ENCODE measurements at places on chromosomes 6 and 20.

DNA sequence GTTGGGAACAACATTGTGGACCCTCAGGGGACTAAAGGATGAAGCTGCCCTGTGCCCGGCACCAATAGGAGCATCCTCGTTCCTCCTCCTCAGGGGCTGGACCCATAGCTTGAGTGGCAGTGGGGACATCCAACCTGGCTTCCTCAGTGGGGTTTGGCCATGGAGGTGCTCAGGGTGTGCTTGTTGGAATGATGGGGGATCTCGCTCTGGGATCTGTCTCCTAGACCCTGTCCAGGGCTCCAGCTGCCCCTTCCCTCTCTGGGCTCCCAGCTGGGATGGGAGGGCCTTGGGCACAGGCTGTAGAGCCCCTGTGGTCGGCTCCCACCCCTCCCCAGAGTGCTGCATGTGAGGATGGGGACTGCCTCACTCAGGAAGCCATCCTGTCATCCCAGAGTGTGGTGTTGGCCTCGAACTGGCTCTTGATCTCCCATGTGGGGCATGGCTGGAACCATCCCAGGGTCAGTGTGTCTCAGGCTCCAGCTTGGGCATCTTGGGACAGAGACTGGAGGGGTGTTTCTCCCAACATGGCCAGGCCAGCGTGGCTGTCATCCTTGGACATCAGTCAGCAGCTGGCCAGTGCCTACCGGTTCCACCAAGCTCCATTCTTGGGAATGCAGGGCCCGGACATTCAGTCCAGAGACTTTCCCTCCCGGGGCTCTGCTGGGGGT lies 9.5 kb upstream of the MYT1 start:
- DNase-seq: no peak

DNA sequence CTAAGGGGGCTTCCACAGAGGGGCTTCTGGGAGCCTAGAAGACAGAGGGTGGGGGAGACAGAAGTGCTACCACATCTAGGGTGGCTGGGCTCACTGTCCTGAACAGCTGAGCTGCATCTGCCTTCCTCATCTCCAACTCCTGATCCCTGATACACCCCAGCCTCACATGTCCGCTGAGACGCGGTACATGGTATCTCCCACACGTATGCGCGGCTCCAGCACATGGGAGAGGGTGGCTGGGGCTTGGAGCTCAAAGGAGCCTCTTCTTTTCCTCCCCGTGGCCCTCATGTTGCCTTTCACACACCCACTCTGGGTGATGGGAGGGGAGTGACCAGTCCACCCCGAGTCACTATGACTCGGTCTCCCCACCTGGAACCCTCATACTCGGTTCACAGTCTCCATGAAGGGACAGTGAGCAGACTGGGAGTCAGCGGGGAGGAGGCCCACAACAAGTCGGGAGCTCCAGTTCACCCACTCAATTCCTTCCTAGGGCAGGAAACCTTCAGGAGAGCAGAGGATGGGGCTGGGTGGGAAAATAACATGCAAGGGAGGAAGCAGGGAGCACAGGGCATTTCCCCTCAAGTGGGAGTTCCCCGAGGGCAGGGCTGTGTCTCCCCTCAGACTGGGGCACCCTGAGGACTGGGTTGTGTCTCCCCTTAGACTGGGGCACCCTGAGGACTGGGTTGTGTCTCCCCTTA lies 61.7 kb downstream of the MRPL14 start:
- no peak for DNase-seq

- DNase-seq: no peak
Observed at GRCh38 chr20:3406481-3407039, 909 bp downstream of the DNAAF9 start.

GRCh38 chr6:56529594-56530191 lies 113.0 kb downstream of the DST start:
- DNase-seq: no peak

GRCh38 chr6:157652601-157653363 lies 170.3 kb upstream of the SNX9 start:
- no peak for DNase-seq

DNA sequence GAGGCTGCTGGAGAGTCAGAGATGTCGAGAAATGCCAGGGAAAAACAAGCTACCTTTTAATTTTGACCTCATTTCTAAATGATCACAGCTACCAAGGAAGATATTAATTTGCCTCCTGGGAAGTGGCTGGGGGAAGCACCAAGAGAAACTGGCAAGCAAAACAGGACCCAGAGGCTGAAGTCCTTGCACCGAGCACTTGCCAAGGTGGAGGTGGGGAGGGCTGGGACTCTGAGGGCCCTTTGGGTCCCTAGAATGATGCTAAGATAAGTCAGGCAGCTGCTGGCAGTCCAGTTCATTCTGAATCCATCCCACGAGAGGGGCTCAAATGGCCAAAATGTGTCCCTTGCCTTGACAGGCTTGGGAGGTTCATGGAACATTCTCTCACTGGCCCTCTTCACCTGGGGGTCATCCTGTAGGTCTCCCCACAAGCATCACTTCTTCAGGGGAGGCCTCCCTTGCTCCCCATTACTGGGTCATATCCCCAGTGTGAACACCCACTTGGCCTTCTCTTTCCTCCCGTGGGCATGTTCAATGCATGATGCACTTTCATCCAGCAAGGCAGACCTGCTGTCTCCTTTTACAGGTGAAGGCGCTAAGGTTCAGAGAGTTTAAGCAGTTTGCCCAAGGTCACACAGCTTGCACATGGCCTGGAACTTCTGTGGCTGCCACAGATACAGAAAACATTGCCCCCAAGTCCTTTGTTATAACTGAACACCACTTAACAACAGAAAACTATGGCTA lies 39.1 kb upstream of the BLCAP start:
- DNase-seq: no peak

DNA sequence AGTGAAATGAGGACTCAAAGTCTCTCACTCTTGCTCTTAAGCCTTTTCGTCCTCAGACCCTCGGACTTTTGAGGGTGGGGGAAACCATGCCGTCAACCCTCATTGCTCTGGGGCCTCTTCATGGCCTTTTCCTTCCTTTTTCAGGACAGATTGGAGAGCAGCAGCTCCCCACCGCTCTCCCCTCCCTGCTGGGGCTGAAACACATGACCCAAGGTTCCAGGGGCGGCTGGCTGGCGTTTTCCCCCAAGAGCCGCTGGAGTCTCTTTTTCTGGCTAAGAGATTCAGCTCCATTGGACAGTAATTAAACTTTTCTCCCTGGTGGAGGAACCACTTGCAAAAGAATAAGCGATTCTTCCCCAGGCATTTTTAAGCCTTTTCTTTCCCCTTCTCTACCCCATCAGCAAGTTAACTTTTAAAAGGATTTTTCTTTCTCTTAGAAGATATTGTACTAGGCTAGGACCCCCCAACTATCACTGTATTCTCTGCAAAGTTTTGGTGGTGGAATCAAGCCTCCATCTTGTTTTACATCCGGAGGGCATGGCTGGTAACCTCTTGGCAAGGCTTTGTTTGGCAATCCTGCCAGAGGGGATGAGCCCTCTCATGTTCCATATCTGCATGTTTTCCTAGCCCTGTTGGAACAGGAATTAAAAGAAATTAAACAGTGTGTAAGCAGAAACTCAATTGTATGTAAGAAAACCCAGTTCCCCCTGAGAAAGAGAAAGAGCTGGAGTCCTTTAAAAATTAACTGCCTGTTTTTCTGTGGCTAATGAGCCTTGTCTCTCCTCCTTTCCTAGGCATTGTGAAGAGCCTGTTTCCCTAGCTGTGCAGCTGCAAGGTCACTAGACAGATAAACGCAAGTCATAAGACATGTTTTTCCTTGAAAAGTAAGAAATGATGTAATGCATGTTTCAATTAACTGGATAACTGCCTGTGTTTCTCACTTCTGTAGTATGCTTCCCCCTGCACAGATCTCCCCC lies 100.8 kb upstream of the GPR6 start:
- no peak for DNase-seq

GRCh38 chr20:36569847-36570429 lies 3.5 kb upstream of the TGIF2 start:
- DNase-seq: no peak

- no peak for DNase-seq
Observed at GRCh38 chr6:17381424-17382147, 11.8 kb upstream of the CAP2 start.

DNA sequence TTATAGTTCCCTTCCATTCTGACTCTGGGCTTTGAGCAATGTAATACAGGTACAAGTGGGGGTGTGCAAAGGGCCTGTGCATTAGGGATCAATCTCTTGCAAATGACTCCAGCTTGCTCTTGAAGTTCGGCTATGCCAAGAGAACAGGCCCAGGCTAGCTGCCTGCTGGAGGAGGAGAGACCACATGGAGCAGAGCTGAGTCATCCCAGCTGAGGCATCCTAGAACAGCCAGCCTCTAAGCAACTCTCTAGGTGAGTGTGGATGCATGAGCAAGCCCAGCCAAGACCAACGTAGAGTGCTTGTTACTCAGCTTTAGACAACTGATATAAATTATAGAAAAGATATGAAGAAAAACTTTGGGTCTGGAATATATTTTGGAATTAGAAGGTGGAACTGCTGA lies 47.6 kb upstream of the RBM24 start:
- no peak for DNase-seq

- DNase-seq: no peak
Observed at GRCh38 chr20:24995741-24996448, 3.3 kb upstream of the APMAP start.
